ENCODE measurements at places on chromosomes 3 and 15. TPM values are rescaled to one million over a fixed set of nuclear protein-coding genes. Genes with fewer than 3 reads are reported as not detected.

Gene ANKRD34C
- polyA plus RNA-seq = 0.02 TPM

Gene C3orf49
- not detected for polyA plus RNA-seq

Gene GOLGA8G
- polyA plus RNA-seq = not detected

DNA sequence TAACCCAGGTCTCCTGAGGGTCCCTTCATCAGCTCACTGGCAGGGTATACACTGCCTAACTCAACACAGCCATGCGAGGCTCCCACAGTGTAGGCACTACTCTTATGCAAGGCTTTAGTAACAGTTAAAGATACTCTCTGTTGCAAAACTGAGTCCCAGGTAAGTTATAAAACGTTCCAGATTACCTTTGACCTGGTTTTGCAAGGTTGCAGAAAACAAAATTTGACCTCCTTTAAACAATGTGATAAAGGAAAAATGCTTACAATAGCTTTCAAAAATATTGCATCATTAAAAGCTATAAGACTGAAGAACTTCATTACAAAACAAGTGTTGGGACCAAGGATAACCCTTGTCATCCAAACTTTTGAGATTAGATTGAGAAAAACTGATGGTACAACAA, 5.5 kb downstream of the SLC27A2 start:
- DNase-seq = no peak

DNA sequence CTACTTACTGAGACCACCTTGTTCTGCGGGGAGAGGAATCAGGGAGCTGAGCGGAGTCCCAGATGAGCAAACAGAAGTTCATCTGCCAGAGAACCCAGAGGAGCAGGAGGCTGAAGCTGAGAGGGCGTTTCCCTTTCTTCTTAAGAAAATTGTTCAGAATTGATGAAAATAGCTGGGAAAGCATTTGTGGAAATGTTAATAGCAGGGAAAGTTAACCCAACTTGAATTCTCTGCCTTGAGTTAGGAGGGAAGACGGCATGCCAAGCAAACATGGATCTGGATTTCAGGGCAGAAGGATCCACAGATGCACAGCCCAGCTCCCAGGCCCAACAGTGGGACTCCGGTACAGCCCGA, 23.2 kb downstream of the CRABP1 start:
- DNase-seq = no peak

- no peak for DNase-seq
Measured at GRCh38 chr3:125353659-125354058, 21.5 kb downstream of the ZNF148 start.

DNA sequence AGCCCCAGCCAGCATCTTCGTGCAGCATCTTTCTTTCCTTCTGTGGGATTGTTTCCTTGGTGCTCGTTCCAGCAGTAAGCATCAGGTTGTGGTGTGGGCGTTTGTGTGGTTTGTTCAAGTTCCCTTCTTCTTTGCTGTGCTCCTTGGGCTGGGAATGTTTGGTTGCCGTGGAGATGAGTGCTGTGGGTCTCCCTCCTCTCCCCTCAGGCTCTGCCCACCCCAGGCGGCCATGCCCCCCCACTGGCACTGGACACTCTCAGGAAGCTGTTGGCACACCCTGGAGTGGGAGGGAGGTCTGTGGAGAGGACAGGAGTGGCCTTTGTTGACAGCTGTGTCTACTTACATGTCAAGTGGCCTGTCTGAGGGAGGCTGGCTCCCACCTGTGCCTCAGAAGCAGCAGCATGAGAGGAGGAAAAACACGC, 46.5 kb upstream of the SACM1L start:
- DNase-seq = no peak

DNA sequence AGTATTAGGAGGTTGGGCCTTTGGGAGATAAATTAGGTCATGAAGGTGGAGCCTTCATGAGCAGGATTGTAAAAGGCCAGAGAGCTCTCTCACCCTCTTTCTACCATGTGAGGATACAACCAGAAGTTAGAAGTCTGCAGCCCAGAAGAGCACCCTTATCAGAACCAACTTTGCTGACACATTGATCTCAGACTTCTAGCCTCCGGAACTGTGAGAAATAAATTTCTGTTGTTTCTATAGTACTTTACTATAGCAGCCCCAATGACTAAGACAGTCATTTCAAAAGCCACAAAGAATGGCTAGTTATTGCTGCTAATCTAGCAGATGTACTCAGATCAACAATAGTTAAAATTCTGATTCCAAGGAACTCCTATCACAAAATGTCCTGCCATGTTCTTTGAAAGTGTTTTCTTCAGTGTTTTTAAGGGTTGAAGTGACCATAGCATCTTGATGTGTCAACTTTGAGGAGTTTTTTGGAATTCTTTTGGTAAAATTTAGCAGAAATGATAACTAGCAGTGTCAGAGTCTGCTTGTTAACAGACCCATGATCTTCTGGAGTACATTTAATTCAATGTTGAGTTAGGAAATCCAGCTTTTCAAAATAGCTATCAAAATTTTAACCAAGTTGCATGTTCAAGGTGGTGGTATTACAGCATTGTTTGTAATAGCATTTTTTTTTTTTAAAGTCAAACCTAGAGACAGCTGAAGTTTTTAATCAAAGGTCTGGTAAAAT, 10.3 kb downstream of the DZIP3 start:
- DNase-seq = no peak

DNA sequence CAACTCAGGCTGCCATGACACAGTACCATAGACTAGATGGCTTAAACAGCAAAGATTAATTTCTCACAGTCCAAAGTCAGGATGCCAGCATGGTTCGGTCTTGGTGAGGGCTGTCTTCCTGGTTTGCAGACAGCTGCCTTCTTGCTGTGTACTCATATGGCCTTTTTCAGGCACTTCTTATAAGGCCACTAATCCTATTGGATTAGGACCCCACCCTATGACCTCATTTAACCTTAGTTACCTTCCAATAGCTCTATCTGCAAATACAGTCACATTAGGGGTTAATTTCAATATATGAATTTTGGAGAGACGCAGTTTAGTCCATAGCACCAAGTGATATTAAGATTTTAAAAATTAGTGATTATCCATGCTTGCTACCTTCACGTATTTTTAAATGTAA, 297.8 kb downstream of the WDR72 start:
- no peak for DNase-seq

DNA sequence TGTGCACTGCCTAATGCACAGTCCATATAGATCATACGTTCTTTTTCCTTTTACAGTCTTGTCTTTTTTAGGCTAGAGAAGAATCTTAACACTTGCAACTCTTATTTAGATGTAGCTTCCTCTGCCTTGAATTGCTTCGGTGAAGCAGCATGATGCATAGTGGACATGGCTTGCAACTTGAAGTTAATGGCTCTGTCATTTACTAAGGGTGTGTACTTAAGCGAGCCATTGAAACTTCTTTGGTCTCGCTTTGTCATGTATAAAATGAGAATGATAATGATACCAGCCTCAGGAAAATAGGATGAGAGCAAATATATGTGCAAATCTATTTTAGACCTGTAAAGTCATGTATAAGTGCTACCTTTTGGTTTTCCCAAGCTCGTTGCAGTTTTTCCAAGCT, 147.4 kb downstream of the GHSR start:
- no peak for DNase-seq

- no peak for DNase-seq
Measured at GRCh38 chr3:129654131-129654530, 47.7 kb upstream of the PLXND1 start.

DNA sequence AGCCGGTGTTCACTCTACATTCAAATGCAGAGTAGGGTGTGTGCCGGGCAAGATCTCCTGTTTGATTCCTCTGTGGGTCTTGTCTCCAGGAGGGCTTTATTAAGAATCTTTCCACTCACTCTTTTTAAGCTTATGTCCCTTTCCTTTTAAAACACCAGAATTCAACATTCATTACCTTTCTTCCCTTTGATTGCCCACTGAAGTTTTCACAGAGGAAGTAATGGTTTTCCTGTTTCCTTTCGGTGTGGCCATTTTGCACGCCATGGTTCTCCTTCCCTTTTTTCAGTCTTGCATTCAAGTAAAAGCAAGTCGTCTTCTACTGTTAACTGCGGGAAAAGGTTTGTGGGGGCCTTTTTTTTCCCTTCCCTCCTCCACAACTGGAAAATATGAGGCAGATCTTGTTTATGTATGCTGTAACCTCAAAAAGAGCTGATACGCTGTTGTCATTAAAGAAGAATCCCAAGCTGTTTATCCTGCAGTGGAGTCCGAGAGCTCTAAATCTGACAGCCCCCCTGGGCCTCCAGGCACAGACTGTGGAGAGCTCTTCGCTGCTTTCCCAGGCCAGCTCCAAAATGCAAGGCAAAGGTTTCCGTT, 40.5 kb downstream of the FILIP1L start:
- no peak for DNase-seq

DNA sequence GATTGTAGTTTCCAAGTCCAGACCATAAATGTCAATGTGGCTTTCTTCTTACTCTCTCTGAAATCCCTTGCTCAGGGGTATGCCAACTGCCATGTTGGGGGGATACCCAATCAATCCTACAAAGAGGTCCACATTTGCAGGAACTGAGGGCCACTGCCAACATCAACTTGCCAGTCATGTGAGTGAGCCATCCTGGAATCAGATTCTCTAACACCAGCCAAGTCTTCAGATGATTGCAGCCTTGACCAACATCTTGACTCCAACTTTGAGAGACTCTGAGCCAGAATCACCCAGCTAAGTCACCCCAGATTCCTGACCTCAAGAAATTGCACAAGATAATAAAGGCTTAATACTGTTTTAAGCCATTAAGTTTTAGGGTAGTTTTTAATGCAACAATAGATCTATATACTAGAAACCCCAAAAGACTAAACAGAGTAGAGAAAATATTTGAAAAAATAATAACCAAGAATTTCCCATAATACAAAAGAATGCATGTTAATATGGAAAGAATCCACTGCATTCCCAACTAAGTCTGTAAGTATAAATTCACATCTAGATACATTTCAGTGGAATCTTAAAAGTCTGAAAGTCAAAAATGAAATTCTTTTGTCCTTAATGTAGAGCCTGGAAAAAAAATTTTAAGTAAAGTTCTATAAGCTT, 22.4 kb downstream of the ISG20 start:
- DNase-seq = no peak

DNA sequence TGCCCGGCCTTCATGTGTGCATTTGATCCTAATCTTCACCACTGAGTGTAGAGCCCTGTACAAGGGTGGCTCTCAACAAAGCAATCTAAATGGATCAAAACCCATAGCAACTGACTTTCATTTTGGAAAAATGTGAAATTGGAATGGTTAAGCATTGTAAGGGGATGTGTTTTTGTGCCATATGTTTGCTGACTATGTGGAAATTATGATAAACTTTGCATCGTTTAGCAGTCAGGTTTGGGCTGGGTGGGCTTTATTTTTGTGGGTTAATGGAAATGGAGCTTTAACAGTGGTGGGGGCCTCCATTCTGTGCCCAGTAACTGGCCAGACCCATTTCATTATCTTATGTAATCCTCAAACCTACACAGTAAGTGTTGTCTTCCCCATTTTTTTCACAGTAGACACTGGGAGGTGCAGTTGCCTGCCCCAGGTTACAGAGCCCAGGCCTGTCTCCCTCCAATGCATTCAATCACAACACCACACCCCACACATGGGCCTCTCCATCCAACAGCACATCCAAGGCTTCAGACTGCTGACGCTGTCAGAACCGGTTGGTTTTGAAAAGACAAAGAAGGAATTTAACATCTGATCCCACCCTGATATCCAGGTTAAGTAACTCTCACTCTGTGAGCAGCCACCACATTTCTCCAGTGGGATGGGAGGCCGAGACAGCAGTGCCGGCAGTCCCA, 136.3 kb upstream of the ABHD17C start:
- DNase-seq = no peak

- DNase-seq = no peak
Measured at GRCh38 chr3:190972840-190973270, 110.4 kb upstream of the GMNC start.

DNA sequence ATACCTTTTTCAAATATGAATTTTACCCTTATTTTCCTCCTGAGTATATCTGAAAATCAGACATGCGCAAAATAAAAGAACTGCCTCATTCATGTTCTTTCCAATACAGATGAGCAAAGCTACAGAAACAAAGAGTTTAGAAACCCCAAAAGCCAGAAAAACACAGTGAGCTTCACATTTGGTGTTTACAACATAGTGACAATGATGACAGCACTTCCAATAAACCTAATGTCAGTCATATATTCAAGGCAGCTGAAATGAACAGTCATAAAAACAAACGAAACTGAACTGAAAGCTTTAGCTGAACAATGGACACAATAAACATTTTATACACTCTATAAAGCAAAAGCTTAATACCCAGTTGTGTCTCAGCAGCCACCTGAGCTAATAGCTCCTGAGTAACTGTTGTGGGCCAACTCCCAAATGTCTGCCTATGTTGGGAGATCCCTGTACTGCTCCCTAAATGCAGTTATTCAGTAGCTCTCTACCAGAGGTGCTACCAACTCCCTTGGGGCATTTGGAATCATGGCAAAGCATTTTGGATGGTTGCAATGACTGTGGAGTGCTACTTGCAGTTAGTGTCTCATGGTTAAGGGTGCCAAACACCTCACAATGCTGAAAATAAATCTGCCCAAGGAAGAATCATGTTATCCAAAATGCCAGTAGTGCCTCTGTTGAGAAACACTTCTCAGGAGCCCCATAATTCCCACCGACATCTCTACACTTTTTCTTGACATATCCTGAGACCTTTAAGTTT, 131.5 kb downstream of the TGFBR2 start:
- DNase-seq = no peak

DNA sequence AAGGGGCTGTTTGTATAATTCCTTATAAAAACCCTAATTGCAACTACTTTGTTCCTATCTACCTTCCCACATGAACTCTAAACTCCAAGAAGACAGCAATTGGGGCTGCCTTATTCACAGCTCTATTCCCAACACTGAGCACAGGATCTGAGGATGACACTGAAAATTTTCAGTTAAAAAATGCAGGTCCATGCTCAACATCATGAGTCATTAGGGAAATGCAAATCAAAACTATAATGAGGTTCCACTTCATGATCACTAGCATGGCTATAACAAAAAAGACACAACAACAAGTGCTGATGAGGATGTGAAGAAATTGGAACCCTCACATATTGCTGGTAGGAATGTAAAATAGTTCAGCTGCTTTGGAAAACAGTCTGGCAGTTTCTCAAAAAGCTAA, 12.9 kb downstream of the SUMF1 start:
- DNase-seq = no peak

DNA sequence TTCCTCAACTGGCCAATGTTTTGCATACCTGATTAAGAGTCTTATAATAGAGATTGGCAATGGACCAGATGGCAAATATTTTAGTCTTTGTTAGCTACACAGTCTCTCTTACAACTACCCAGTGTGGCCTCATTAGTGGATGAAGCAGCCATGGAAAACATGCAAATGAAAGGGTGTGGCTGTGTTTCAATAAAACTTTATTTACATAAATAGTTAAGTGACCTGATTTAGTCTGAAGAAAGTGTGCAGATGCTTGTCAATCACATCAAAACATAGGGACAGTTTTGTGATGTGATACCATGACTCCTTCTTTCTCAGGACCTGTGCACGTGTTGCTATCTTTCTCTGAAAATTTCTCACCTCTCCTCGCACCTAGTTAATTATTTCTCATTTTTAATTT, 309.8 kb upstream of the GRM7 start:
- DNase-seq = no peak
